Effector CD4-positive, alpha-beta T cell (primary cell): ENCODE measurements at places on chromosomes 3 and 15.

GRCh38 chr3:167084545-167084944 lies 295.6 kb downstream of the ZBBX start:
- no peak for DNase-seq

- DNase-seq = no peak
Observed at GRCh38 chr3:50205413-50206276, 574 bp downstream of the SLC38A3 start.

- no peak for DNase-seq
Observed at GRCh38 chr3:195113536-195114425, 157.2 kb downstream of the XXYLT1 start.

DNA sequence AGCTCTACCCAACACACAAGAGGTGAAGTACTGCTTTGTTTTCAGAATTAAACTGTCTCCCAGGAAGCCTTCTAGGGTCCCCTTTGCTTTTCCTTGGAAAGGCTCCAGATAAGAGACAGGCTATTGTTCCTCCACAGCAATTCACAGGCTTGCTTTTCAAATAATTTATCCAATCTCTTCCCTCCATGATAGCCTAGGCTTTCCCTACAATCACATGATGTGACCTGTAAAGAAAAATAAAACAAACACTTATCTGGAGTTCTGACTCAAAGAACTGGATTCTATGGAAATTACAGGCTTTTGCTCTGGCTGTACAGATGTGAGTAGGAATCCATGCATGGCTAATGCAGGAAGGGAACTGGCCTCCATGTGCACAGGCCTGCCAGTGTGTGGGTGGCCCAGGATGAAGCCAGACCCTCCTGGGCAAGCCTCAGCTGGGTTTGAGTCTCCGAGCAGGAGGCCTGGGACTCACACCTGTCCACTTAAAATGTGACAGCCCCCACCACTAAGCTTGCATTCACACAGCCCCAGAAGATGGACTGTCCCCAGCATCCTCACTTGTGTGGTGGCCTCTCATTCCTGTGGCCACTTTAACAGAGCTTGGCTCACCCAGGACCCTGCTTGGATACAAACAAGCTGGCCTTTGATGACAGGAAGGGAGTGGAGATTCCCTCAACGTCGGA lies 75.8 kb upstream of the LEKR1 start:
- DNase-seq = no peak

DNA sequence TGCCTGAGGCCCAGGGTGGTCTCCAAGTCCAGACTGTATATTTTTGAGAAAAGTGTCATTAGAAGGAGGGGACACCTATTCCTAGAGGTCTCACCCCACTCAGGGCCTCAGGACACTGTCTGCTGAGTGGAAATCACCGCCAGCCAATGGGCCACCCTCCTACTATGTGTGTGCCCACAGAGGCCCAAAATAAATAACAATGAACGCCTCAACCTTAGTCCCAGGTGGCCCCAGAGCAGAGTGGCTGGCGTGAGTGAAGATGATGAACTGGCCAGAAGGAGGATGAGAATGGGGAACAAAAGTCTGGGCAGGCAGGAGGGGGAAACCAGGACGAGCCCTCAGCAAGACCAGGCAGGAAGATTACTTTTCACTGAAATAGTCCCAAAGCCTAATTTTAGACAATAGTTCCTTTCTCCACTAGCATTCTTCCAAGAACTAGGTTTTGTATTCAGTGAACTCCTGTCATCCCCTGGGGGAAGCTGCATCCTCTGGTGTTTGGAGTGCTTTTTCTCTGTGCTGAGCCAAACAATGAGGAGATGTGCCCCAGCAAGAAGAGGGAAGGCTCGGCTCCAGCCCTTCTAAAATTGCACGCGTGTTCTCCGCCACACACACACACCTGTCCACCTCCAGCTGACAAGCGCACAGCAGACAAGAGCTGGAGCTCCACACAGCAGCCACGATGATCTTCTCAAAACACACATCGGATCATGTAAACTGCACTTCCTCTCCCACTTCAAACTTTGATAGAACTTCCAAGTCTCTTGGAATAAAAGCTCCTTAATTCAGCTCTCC lies 72.2 kb downstream of the ADCY5 start:
- no peak for DNase-seq

- no peak for DNase-seq
Observed at GRCh38 chr3:8824238-8824637, 54.8 kb upstream of the OXTR start.
